Activated naive CD4-positive, alpha-beta T cell treated with Interleukin-2 at 50 U/mL for 16 hours (primary cell): ENCODE measurements at places on chromosomes 6 and 20.
A peak's percentile ranks its signal among the peaks of the same experiment; 100 is the strongest.

DNA sequence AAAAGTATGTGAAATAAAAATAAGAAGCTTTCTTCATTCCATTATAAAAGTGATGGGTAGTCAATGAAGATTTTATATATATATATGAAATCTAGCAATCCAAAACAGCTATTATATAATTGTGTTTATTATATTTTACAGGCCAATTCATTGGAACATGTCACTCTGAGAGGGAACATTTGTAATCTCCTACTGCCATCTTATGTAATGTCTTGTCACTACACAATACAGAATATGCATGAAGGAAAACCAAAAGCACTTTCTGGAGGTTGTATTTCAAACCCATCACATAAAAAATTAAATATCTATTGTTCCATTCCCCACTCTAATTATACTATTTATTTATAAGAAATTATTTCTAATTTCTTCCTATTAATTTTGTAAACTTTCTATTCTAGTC is 31.5 kb upstream of the IRAK1BP1 start:
- DNase-seq: no peak

- DNase-seq: no peak
These were observed 8.6 kb downstream of the ADTRP start for GRCh38 chr6:11769811-11770545.

DNA sequence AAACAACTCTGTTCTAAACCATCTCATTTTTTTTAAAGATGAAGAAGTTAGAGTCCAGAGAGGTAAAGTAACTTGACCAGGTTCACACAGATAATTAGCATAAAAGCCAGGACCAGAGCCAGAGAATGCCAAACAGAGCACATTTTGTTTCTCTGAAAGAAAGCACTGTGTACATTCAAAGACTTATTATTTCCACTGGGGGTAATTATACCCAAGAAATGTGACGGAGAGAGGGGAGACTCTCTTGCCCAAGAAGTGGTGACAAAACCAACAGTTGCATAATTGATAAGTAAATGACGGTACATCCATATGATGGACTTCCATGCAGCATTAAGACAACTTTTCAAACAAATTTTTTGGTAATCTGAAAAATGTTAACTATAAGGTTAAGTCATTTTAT is 111.6 kb downstream of the RTN4IP1 start:
- DNase-seq: no peak

GRCh38 chr6:150934380-150934779 is 68.9 kb downstream of the MTHFD1L start:
- DNase-seq: no peak

DNA sequence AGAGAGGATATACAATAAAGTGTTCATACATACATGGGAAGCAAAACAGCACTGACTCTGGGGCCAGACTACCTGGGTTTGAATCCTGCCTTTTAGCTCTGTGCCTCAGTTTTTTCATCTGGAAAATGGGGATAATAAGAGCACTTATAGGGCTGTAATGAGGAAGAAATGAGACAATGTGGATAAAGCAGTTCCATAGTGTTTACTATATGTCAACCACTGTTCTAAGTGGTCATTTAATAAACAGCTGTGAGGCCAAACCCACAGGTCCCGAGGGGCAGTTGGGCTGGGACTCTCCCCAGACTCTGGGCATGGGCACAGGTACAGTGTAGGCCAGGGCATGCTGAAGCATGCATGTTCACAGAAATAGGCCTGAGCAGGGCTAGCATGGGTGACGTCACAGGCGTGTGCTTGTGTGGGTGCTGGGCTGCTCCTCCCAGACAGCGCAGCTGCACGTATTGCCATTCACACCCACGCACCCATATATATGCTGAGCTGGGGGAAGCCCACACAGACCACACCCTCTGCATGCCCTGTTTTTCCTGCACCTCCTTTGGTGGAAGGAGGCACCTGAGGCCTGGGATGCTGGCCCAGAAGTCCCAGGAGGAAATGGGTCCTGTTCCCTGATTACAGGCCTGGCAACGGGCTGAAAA is 3.5 kb upstream of the PLCG1 start:
- peak; percentile 66 for DNase-seq

GRCh38 chr6:162157167-162157870 is 570.2 kb downstream of the PRKN start:
- no peak for DNase-seq

GRCh38 chr20:4508773-4509172 is 212.9 kb upstream of the PRND start:
- DNase-seq: no peak

DNA sequence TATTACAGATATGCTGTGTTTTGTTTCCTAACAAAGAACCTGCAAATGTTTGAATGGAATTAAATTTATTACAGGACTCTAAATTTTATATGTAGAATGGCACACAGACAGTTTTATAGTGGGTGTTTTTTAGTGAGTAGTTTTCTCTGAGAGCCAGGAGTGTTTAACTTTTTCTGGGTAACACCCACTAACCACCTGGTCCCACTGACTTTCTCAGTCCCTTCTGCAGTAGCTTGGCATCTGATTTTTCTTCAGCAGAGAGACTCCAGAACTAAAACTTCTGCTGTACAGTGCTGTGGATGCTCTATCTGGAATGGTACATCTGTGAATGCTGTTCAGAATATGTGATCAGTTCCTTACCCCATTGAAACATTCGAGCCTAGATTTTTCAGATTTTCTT is 6.3 kb downstream of the YWHAB start:
- no peak for DNase-seq

- no peak for DNase-seq
These were observed 58.4 kb upstream of the BLCAP start for GRCh38 chr20:37586078-37586477.

- DNase-seq: no peak
These were observed 105.0 kb downstream of the CD109 start for GRCh38 chr6:73800997-73801396.

DNA sequence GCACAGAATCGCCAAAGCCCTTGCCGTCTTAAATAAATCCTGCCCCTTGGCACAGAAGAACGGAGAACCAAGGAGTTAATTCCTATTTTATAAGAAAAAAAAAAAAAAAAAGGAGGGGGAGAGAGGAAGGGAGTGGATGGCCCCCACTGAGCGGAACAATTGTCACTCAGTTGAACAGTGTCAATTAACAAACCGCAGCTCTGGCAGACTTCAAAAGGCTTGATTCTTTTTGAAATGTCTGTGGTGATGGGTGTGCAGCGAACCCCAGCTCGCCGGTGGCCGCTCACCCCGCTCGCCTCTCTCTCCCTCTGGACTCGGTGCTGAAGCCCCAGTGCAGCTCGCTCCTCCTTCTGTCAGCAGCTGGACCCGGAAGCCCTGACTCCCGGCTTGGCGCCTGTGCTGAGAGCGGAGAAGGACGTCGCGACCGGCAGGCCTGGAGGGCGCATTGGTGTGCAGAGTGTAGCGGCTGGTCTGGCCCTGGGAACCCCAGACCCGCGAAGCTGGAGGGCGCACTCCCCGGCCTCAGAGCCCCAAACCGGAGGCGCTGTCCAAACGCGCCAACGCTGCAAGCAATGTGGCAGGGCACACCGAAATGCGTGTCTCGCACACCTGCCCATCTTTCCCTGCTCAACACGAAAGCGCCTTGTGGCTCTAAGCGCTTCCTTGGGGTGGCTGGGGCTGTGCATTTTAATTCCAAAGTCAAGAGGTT is 3.4 kb downstream of the LINC00237 start:
- DNase-seq: peak; percentile 27

- DNase-seq: no peak
These were observed 158.8 kb downstream of the CDH26 start for GRCh38 chr20:60117065-60117464.

- DNase-seq: no peak
These were observed 551.3 kb upstream of the EPHA7 start for GRCh38 chr6:93970684-93971083.

- DNase-seq: no peak
These were observed 34.4 kb downstream of the TGM3 start for GRCh38 chr20:2330090-2330695.

DNA sequence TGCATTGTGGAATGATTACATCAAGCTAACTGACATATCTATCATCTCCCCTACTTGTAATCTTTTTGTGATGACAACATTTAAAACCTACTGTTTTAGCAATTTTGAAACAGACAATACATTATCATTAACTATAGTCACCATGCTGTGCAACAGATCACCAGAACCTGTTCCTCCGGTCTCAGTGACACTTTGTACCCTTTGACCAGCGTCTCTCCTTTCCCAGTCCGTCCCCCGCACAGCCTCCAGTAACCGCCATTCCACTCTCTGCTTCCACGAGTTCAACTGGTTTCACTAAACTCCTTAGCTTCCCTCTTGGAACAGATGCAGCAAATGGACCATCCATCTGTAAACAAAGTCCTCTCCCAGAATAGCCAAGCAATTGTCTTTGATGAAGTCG is 21.8 kb downstream of the LRP11 start:
- no peak for DNase-seq

- DNase-seq: no peak
These were observed 12.9 kb upstream of the ZNF391 start for GRCh38 chr6:27375613-27376079.

- no peak for DNase-seq
These were observed 103.4 kb downstream of the RTN4IP1 start for GRCh38 chr6:106525882-106526275.
